ENCODE measurements at places on chromosomes 11 and 22. TPM values are rescaled to one million over a fixed set of nuclear protein-coding genes. Genes with fewer than 3 reads are reported as not detected.

Gene HEPN1
- not detected for total RNA-seq

Gene OTOG
- not detected for total RNA-seq

Gene POU2F3
- 0.14 TPM for total RNA-seq

Gene NXPE1
- not detected for total RNA-seq

Gene OR56A1
- total RNA-seq: not detected

Gene FAM111B
- total RNA-seq: 70.1 TPM

Gene SCN3B
- total RNA-seq: not detected

Gene OSBPL5
- total RNA-seq: 3.4 TPM

Gene APOL5
- not detected for total RNA-seq

Gene INPPL1
- 144 TPM for total RNA-seq

Gene MAML2
- 11.9 TPM for total RNA-seq

Gene SPTBN2
- total RNA-seq: 0.88 TPM

Gene ZDHHC8
- 100 TPM for total RNA-seq

Gene HTR3B
- total RNA-seq: not detected

Gene OR52A1
- not detected for total RNA-seq

Gene IFITM10
- total RNA-seq: 0.14 TPM

Gene TSKU
- total RNA-seq: 3.4 TPM

Gene OR8D4
- not detected for total RNA-seq

Gene MUC5AC
- total RNA-seq: not detected

Gene OR51E1
- total RNA-seq: not detected

Gene THAP7
- total RNA-seq: 31.5 TPM

Gene OR4D11
- total RNA-seq: not detected

Gene OR52E8
- not detected for total RNA-seq

Gene MS4A3
- not detected for total RNA-seq

Gene GRAMD1B
- total RNA-seq: 117 TPM

Gene PES1
- total RNA-seq: 173 TPM
